ENCODE measurements at places on chromosomes 6 and 20.

DNA sequence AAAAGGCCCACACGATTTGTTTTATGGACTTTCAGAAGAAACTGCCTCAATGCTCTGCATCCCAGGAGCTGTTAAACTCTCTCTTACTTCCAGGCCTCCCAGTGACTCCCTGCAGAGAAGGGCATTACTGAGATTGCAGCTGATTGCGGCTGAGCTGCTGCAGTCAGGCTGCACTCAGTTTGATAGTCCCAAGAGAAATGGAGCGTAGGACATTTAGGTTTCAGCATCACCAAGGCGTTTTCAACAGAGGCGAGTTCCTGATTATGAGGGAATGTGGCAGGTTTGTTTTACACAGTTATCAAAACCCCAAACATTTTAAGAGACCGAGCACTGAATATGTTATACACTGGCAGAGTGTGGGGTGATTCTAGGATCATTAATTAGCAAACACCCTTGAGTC is 145.6 kb downstream of the TBX18 start:
- DNase-seq: peak; percentile 80

- peak; percentile 62 for DNase-seq
These were observed 172.2 kb downstream of the TFAP2B start for GRCh38 chr6:50990750-50991446.

GRCh38 chr20:54650052-54650719 is 174.8 kb downstream of the DOK5 start:
- peak; percentile 0 for DNase-seq

GRCh38 chr6:16781348-16782169 is 20.3 kb upstream of the ATXN1 start:
- DNase-seq: peak; percentile 15

GRCh38 chr6:188821-189655 is 103.2 kb upstream of the DUSP22 start:
- DNase-seq: peak; percentile 91

All from choroid plexus epithelial cell (primary cell).